Myocyte (in vitro differentiated cells): ENCODE measurements at places on chromosomes 6 and 20. TPM values are rescaled to one million over a fixed set of nuclear protein-coding genes. Genes with fewer than 3 reads are reported as not detected.

GRCh38 chr6:72365773-72366172 lies 256.1 kb upstream of the KCNQ5 start:
- DNase-seq: no peak

DNA sequence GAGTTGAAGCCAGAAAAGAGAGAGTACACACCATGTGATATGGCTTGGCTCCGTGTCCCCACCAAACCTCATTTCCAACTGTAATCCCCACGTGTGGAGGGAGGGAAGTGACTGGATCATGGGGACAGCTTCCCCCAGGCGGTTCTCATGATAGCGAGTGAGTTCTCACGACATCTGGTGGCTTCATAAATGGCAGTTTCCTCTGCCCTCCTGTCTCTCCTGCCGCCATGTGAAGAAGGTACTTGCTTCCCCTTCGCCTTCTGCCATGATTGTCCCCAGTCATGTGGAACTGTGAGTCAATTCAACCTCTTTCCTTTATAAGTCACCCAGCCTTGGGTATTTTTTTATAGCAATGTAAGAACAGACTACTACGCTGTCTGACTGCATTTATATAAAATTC lies 40.3 kb downstream of the TAF4 start:
- DNase-seq: no peak

- DNase-seq: peak; percentile 95
Measured at GRCh38 chr6:27809939-27810767, 102.0 kb downstream of the OR2B2 start.

DNA sequence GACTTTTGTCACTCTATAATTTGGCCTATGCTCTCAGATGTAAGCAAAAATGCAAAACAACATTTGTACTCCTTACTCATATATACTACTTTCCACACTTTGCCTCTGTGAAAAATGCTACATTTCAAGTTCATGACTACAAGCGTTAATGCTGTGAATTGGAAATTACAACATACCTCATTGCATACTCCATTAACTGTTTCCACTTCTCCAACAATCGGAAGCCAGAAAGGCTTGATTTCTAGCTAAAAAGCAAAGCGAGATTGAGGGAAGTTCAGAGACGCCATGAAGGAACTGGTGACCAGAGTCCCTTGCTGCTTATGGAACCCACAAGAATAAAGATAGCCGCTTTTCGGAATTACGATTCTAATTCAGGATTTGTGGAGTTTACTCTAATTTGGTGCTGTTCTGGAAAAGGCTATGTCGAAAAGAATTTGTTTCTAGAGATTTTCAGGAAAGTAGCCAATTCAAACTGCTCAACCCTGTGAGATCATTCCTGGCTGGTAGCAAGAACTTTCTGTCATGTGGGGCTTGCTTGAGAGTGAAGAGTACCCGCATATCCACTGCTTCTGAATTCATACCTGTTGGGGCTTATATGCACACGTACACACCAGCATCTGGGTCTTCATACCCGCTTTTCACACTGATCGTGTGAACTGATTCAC lies 98.0 kb upstream of the CITED2 start:
- no peak for DNase-seq

DNA sequence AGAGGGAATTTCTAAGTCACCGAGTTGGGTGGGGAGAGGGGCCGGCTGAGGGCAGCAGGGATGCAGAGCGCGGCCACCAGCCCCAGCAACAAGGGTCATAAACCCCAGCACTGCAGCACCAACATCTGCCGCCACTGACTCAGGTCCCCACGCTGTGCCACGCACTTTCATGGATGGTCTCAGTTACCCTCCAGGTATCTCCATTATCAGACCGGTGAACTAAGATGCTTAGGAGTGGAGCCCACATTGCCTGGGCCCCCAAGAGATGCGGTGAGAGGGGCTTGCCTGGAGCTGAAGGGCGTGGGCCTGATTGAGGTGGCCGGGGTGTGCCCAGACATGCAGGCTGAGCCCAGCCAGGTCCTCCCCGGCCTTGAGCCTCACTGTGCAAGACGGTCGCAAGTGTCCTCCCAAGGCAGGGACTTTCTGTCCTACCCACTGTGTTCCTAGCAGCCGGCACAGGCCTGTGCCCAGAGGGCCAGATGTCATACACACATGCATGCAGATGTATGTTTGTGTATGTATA lies 19.3 kb downstream of the RBM38 start:
- no peak for DNase-seq

Gene CCN5
- total RNA-seq: 0.16 and 0.19 TPM in 2 replicates

- no peak for DNase-seq
Measured at GRCh38 chr6:134480593-134480992, 162.7 kb upstream of the SGK1 start.

DNA sequence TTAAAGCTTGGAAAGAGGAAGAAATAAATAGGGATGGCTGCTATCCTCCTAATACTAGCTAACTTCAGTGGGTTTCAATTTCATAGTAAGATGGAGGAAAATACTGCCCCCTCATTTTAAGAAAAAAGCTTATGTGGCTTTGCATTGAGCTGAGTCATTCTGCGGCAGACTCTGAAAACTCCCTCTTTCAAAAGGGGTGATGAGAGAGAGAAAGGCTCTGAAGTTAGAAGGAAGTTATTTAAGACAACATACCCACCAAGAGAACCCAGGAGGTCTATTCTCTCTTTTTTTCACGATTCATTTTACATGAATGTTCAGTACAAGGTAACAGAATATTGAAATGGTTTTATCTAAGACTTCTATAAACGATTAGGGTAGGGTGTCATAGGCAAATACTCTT lies 4.5 kb downstream of the PRDM13 start:
- no peak for DNase-seq

DNA sequence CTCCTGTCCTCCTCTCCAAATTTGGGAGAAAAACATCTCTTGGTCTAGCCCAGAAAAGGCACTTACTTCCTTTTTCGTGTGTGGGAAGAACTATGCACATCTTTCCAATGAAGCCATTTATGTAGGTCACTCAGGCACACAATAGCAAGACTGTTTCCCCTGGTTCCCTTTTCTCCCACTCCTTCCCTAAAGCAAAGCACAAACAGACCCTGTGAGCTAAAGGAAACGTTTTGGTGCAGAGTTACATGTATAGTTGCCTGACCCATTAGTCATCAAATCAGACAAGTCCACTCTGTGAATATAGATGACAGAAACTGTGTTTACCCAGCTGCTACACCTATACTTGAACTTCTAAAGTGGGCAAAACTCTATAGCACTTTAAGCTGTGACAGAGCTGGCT lies 474.6 kb downstream of the COL12A1 start:
- DNase-seq: peak; percentile 22

DNA sequence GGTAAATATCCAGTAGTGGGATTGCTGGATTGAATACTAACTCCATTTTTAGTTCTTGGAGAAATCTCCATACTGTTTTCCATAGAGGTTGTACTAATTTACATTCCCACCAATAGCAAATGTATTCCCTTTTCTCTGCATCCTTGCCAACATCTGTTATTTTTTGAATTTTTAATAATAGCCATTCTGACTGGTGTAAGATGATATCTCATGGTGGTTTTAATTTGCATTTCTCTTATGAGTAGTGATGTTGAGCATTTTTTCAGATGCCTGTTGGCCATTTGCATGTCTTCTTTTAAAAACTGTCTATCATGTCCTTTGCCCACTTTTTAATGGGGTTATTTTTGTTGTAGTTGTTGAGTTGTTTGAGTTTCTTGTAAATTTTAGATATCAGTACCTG lies 253.2 kb downstream of the HAO1 start:
- peak; percentile 37 for DNase-seq

Gene EIF2S2
- 71.0 and 75.1 TPM in 2 replicates for total RNA-seq

DNA sequence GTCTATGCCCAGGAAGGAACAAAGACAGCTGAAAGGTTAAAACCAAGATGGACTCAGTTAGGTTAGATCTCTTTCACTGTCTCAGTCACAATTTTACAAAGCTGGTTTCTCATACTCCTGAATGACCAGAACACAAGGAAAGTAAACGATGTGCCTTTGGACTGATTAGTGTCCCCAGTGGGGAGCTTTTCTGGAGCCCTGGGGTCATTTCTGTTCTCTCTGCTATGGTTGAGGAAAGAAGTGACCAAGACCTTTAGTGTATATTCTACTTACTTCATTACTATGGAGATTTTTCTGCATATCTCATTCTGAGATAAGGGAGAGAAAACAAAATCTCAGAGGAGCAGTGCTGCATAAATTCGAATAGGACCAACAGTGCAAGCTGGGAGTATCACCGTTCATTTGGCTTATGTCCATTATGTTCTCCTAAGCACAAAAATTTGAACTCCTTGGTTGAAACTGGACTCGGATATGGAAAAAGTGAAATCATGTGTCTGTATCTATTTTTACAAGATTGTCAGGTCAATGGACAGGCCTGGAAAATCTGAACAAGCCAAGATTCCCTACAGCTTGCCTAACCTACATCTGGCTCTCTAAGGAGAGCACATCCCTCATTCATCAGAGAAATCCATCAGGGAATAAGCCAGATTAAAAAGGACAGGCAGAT lies 34.4 kb upstream of the ENPP1 start:
- DNase-seq: no peak

DNA sequence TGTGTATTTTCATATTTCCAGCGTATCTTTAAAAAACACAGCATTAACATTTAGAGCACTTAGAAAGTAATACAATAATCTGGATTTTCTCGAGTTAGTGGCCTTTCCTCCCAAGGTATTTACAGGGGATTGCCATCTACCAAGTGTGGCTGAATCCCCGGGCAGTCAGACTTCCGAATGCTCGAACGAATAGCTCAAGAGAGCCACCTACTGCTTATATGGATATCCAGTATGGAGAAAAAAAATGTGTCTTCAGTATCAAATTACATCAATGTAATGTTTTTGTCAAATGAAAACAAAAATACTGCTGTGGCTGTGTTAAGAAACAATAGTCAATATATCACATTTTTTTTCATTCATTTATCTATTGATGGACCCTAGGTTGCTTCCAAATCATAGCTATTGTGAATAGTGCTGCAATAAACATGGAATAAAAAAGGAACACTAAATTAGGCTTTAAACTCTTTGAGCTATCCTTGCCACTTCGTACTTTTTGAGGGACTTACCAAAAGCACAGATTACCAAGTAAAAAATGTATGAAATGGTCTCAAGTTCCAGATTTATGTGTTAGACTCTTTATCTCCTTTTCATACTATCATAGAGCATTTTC lies 654.5 kb upstream of the PTCHD4 start:
- DNase-seq: peak; percentile 79

DNA sequence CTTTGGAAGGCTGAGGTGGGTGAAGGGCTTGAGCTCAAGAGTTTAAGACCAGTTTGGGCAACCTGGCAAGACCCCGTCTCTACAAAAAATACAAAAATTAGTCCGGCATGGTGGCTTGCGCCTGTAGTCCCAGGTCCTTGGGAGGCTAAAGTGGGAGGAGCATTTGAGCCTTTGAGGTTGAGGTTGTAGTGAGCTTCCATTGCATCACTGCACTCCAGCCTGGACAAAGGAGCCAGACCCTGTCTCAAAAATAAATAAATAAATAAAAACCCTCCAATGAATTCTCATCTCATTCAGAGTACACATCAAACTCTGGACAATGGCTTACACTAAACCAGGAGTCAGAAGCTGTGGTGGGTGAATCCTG lies 31.8 kb downstream of the B4GALT5 start:
- DNase-seq: no peak

Gene ERVFRD-1
- not detected in 2 replicates for total RNA-seq
